ENCODE measurements at places on chromosomes 2 and 18.

DNA sequence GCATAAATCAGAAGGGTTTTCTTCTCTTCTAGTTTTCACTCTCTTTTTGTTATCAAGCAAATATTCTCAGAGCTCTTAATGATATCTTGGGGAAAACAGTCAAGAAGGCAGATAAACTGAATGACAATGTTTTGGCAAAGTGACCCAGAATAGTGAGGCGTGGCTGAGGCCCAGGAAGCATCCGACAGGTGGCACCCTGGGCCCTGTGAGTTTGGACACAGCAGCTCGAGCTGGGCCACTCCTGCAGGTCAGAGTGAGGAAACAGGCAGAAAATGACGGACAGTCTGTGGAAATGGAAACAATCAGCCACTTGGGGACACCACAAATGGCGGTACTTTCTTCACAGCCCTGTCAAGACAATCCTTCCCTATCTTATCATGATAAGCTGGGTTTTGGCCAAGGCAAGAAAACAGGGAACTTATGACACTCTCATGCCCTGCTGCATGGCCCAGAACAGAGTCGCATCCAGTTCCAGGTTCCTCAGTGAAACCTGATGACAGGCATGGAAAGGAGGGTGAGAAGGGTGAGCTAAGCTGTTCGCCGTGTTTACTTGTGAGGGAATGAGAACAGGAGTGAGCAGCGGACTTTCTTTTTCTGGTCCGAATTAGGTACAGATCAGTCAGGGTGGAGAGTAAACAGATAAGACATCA lies 32.1 kb downstream of the MRPL44 start:
- peak; percentile 42 for DNase-seq

- no peak for DNase-seq
Observed at GRCh38 chr18:12990641-12990966, 558 bp upstream of the CEP192 start.

DNA sequence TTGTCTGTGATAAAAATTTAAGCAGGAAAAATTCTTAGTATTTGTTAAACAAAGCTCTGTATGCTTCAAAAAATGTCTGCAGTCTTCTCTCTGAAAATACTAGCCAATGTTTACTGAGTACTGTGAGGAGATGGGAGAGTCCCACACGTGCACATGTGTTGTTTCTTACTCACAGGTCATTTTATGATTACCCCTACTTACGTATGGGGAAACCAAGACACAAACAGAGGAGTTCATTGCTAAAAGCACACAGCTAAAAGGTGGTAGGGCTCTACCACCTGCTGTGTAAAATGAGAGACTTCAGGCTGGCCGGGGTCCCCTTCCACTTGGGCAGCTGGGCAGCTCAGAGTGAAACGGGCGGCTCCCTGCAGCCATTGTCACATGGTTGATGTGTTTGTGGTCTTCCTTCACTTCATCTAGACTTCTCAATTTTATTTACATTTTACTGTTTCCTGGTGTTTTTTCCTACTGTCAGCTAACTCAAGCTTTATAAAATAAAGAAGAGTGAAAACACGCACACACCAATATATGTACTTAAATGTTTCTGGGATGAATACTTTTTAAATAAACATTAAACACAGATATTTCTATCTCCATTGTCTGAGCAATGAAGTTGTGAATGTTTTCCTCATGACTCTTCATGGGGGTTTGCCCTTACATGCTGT lies 71.2 kb downstream of the MBP start:
- DNase-seq: no peak

DNA sequence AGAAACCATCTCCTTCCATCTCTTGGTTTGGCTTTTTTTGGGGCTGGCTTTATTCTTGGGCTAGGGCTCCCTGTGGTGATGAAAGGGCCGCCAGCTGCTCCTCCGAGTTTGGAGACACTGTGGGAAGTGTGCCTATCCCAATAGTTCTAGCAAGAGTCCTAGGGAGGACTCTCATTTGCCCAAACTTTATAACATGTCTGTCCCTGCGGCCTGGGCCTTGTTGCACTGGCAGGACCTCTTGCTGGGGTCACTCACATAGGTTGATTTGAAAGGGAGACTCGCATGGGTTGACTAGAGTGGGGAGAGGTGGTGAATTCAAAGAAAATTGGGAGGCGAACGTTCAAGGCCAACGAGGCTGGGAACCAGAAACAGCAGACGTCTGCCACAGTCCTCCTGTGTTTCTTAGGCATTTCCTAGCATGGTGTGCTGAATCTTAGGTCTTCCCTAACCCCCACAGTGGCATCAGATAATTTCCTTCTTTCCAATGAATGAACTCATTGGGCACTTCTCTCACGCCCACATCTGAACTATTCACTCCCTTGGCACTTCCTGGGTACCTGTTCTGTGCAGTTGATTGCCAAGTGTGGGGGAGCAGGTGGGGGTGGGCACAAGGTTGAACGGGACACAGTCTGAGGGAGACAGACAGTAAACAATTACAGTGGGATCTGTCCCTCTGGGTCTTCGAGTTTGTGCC lies 26.8 kb downstream of the NIFK start:
- no peak for DNase-seq

GRCh38 chr2:82000606-82001005 lies 1696.1 kb upstream of the LRRTM1 start:
- DNase-seq: no peak

GRCh38 chr18:13501543-13501887 lies 224.8 kb downstream of the FAM210A start:
- no peak for DNase-seq

DNA sequence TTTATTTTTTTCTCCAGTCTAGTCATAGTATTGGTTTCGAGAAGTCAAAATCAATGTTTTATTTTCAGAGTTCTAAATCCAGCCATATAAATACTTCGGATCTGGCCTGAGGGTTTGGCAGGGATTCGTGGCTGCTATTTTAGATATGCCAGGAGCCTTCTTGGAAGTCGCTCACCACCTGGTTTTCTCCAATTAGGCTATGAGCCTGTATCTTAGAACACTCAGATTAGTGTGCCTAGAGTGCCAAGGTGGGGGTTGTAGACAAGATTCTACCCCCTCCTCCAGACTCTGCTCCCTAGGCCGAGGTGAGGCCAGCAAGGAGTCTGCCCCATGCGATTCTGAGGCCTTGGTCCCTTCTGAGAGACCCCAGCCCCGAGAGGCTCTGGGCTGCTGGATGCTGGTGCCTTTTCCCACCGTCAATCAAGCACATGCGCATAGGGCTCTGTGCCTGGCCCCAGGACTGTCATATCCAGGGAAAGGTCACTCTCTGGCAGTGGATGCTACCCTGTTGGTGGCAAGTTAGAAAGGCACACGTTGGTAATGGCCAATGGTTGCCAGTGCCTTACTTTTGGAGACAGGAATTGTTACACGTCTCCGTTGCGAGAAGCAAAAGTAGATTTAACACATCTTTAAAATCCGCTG lies 197.1 kb downstream of the AGAP1 start:
- DNase-seq: no peak

GRCh38 chr2:168328421-168328820 lies 81.0 kb upstream of the STK39 start:
- no peak for DNase-seq

DNA sequence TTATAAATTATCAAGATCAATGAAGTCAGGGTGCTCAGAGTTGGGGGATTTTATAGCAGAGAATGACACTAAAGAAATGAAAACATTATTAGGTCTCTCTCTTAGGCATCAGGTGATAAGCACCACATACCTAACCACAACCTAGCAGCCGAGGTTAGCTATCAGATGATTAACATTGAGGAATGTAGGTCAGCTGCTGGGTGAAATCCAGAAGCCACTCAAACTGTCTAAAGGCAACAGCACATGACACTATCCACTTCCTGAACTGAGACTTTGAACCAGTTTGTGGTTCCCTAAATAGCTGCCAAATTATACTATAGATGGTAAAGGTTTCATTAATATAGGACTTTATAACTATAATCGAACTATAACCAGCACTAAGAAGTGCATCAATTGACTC lies 4.7 kb downstream of the EPG5 start:
- DNase-seq: peak; percentile 55

All from mucosa of gallbladder (tissue), 1 donor.